ENCODE measurements at places on chromosomes 11 and 22.

DNA sequence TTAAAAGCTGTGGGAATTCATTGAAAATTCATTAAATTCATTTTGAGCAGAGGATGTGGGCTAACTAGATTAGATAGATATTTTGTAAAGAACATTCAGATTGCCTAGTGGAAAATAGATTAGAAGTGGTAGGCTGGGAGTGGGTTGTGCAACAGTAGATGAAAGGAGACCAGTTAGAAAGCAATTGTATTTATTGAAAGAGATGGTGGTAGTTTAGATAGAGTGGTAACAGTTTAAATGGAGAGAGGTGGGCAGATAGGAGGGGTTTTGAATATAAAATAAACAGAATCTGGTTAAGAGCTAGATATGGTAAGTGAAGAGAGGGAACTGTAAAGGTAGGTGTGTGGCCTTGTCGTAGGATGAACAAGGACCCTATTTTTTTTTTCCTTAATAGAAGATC is 34.5 kb downstream of the METTL15 start:
- DNase-seq: no peak

DNA sequence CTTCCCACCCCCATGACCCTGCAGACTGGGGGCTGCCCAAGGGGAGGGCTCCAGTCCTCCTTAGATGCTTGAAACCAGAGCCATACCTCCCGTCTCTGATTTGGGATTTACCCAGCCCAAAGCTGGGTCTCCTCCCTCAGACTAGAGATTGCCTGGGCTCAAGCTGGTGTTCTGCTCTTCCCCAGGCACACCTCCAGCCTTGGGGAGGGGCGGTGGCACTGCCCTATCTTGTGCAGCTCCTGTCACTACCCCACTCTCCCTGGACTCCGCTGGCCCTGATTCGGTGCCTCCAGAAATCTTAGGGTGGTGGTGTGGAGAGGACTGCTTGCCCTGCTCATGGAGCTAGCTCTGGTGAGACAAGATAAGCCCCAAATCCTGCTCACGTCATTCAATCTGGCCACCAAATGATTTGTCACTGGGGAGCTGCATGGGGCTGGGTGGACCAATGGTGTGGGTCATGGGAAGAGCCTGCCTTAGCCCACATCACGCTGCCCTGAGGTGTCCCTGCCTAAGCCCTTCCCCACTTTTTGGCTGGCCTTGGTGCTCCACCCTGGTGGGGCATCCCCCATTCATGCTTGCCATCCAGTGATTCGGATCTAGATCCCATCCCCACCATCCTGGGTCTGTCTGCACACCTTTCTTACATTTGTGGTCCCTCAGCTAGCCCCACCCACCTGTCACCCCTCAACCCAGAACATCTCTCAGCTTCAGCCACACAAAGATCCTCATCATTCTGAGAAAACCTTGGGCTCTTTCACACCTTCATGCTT is 87.7 kb downstream of the PDE2A start:
- no peak for DNase-seq

DNA sequence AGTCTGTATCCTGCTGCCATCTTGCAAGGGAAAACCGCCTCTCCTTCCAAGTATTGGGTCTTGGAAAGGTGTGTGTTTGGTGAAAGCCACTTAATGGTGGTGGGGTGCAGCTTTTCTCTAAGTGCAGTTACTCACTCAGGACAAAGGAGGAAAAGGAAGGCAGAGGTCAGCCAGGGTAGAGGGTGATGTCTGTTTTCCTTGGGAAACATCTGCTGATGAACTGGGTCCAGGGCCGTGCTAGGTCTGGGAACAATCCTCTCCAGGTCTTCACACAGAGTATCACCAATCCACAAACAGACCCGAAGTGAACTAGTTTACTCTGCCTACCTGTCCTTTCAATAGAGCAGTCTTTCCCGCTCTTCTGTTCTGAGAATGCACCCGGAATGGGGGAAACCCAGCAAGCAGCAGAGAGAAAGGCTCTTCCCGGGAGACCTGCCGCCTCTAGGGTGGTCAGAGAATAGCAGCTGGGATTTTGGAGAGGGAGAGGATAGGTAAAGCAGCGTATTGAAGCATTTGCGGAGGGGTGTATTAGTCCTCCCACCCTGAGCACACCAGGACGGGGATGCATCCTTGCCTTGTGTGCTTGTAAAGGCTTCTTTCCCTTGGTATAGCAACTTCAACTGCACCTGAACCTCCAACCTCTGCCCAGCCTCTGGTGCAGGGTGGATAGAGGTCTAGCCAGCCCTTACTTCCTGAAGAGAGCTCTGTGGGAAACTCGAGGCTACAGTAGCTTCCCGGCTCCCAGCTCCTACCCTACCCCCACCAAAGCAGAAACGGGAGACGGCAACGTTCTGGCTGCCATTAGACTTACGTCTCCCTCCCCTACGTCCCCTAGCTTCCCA is 20.7 kb downstream of the LHFPL7 start:
- DNase-seq: no peak

- DNase-seq: no peak
Observed at GRCh38 chr11:124749912-124750311, 2.1 kb downstream of the VSIG2 start.

DNA sequence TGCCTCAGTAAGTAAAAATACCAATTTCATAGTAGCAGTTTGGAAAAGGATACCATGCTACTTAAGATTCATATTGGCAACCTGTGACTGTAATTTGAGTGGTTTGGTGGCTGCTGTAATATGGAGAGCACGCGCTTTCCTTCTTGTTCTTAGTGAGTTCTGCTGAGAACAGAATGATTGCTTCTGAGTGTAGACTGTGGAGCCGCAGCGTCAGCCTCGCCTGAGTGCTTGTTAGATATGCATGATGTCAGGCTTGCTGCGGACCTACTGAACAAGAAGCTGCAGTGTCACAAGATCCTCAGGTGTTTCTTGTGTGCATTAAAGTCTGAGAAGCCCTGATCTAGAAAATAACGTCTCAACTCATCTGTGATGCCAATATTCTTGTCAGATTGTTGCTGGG is 143.2 kb downstream of the ARHGAP42 start:
- no peak for DNase-seq

Measured in B cell (primary cell).